ENCODE measurements at places on chromosomes 5 and 9.

DNA sequence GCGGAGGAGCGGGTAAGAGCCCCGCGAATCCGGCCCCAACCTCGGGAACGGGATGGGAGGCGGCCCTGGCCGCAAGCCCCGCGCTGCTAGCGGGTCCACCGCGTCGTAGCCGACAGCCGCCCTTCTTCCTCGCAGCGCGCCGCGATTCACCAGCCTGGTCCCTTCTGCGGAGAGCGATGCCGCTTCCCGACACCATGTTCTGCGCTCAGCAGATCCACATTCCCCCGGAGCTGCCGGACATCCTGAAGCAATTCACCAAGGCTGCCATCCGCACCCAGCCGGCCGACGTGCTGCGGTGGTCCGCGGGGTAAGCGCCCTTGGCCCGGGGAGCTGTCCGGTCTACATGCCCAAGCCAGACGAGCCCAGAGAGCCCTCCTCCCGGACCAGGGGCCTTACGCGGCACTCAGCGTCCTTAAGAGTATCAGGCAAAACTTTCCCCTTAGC lies 335 bp downstream of the ROPN1L start:
- DNase-seq, result no peak

GRCh38 chr9:21443849-21444625 lies 3.8 kb downstream of the IFNA1 start:
- DNase-seq, result no peak

DNA sequence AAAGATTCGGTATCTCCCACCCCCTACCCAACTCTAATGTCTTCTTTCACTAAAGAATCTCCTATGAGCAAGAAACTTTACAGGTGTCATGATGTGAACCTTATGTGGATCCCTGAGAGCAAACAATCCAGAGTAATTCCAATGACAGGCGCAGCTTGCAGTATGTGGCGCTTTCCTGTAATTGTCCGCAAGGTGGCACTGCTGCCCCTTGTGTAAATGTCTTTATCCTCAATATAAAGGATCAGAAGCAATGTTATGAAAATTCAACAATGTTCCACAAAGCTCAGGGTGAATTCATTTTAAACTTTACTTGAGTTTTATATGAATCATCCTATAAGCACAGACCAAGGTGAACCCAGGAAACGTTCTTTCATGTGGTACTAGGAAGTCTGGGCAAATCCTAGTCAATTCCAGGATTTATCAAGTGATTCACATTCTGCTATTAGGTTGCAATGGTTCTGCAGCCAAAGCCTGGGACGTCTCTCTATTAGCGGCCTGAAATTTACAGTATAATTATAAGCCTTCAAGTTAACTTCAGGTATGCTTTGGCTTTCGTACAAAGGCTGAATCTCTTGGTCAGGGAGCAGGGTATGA lies 113.7 kb downstream of the TRPM6 start:
- peak; percentile 53 for DNase-seq

- DNase-seq, result no peak
These were observed 35.9 kb downstream of the EFCAB9 start for GRCh38 chr5:172229904-172230303.

DNA sequence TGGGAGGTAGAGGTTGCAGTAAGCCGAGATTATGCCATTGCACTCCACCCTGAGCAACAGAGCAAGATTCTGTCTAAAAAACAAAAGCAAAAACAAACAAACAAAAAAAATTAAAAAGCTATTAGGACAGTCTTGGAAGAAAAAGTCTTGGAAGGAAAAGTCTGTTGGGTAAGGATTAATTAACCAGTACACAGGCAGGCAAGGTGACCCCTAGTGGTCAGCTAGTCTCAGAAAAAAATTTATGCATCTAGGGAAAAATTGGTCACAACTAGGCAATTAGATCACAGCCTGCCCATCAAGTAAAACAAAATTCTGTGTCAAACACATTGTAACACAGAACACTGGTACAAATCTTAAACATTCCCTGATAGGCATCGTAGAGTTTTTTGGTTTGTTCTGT lies 6.7 kb upstream of the ANKRD18B start:
- DNase-seq, result no peak
